ENCODE measurements at places on chromosomes 3 and 15.
A peak's percentile ranks its signal among the peaks of the same experiment; 100 is the strongest.

GRCh38 chr3:183122257-183122932 is 23.1 kb upstream of the MCCC1 start:
- no peak for DNase-seq

GRCh38 chr3:183158113-183158512 is 4.4 kb downstream of the LAMP3 start:
- no peak for DNase-seq

- DNase-seq, result peak; percentile 53
These were observed 129.5 kb downstream of the THRB start for GRCh38 chr3:24365168-24365567.

GRCh38 chr3:131989318-131989717 is 45.5 kb downstream of the CPNE4 start:
- DNase-seq, result no peak

GRCh38 chr3:171256445-171257250 is 203.6 kb downstream of the TNIK start:
- no peak for DNase-seq

- DNase-seq, result no peak
These were observed 24.0 kb upstream of the AGBL1 start for GRCh38 chr15:86055688-86056087.

- no peak for DNase-seq
These were observed 251.5 kb upstream of the CBLB start for GRCh38 chr3:106120356-106120755.

- no peak for DNase-seq
These were observed 174.1 kb upstream of the SLCO3A1 start for GRCh38 chr15:91679447-91679846.
